ENCODE measurements at places on chromosomes 7 and 10.

DNA sequence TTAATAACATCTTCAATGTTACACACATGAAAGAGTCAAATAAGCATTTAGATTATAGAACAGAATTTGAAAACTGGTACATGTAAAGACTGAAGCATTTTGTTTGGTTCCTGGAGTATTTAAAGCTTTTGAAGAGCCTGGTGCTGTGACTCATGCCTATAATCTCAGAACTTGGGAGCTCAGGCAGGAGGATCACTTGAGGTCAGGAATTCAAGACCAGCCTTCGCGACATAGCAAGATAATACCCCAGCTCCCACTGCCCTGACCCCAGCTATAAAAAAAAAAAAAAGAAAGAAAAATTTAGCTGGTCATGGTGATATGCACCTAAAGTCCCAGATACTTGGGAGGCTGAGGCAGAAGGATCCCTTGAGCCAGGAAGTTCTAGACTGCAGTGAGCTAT is 87.8 kb downstream of the HDAC9 start:
- DNase-seq: no peak

GRCh38 chr7:110522761-110523200 is 568.1 kb upstream of the LRRN3 start:
- DNase-seq: no peak

DNA sequence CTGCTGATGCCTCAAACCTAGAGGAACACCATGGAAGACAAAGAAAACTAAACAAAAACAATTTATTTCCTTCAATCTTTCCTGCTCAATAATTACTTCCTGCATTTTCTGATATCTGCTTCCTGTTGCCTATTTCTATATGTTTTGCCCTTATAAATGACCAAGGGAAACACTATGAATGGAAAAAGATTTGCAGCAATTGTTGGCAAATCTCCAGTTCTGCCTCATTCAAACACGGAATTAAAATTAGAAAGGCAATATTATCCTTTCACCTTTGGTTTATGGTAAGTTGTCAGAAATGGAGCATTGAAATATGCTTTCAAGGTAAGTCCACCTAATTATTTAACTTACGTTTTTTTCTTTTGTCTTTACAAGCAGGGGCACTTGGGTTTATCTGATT is 552.2 kb upstream of the ANKRD30A start:
- no peak for DNase-seq

DNA sequence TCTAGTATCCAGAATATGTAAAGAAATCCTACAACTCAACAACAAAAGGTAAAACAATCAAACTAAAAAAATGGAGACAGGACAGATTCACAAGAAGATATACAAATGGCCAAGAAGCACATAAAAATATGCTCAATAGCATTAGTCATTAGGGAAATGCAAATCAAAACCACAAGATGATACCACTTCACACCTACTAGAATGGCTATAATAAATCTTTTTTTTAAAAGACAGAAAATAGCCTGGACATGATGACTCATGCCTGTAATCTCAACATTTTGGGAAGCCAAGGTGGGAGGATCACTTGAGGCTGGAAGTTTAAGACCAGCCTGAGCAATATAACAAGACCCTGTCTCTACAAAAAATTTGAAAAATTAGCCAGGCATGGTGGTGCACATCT is 27.9 kb upstream of the CHCHD3 start:
- no peak for DNase-seq

DNA sequence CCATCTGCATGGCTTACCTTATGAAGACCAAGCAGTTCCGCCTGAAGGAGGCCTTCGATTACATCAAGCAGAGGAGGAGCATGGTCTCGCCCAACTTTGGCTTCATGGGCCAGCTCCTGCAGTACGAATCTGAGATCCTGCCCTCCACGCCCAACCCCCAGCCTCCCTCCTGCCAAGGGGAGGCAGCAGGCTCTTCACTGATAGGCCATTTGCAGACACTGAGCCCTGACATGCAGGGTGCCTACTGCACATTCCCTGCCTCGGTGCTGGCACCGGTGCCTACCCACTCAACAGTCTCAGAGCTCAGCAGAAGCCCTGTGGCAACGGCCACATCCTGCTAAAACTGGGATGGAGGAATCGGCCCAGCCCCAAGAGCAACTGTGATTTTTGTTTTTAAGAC is 12.4 kb downstream of the DUSP5 start:
- DNase-seq: no peak

GRCh38 chr10:76040107-76040829 is 608.8 kb downstream of the LRMDA start:
- DNase-seq: no peak

- no peak for DNase-seq
Observed at GRCh38 chr10:114678820-114679219, 20.7 kb upstream of the ABLIM1 start.

GRCh38 chr7:45509222-45509621 is 64.9 kb upstream of the ADCY1 start:
- DNase-seq: no peak

GRCh38 chr7:131503639-131504038 is 52.8 kb downstream of the PODXL start:
- DNase-seq: no peak

- no peak for DNase-seq
Observed at GRCh38 chr7:7272294-7272693, 90.0 kb downstream of the C1GALT1 start.

DNA sequence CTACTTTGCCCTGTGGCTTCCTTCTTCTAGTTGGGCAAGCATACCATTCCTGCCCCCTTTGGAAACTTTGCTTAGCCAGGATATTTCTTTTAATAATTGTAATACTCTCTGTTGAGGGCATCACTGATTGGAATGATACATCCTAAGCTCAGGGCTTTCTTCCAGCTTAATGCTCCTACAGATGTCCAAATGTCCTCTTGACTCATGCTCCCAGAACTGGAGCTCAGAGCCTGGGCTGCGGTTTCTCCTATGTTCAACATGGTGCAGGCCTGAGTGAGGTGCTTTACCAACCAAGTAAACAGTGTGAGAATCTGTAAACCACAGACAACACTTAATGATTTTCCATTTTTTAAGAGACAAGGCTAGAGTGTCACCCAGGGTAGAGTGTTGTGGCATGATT is 108.6 kb downstream of the LRRC4 start:
- no peak for DNase-seq

- DNase-seq: no peak
Observed at GRCh38 chr10:1425879-1426278, 311.4 kb downstream of the ADARB2 start.

GRCh38 chr7:25134358-25135010 is 9.4 kb upstream of the CYCS start:
- DNase-seq: no peak

GRCh38 chr7:91883676-91884362 is 3.3 kb upstream of the MTERF1 start:
- no peak for DNase-seq

DNA sequence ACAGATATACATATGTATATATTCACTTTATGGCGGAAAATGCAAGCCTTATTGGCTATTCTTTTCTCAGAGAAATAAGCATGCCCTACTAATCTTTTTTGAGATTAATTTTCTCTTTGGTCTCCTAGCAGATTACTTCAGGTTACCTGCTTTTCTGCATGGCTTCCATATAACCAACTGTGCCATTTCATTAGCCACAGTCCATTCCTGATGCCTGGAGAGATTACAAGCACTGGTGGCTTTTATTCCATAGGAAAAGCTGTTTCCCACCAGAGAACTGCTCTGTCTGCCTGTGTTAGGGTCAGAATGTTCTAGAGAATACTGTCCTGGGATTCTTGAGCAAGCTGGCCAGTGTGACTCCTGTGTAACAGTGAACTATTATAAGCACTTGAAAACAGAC is 59.8 kb downstream of the LRRN3 start:
- DNase-seq: no peak

Data from stimulated activated CD4-positive, alpha-beta T cell treated with anti-CD3 and anti-CD28 coated beads, TNF-alpha, amount 100 ng/mL, for 4 hours (primary cell).